ENCODE measurements at places on chromosomes 3 and 15.
A peak's percentile ranks its signal among the peaks of the same experiment; 100 is the strongest.

DNA sequence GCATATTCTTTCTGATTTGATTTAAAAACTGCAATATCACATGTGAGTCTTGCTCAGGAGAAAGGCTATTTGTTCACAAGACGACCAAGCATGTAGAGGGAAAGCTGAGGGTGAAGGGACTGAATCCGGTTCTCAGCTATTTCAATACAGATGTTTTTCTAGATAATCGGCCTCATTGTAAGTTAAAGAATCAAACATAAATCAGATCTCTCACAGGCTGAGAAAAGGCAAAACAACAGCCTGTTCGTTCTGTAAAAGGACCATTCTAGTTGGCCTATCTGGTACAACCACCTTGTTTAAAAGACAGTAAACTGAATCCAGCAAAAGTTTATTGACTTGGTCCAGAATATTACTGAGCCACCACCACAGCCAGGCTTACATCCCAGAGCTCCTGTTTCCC, 1045.7 kb upstream of the CFAP20DC start:
- no peak for DNase-seq

DNA sequence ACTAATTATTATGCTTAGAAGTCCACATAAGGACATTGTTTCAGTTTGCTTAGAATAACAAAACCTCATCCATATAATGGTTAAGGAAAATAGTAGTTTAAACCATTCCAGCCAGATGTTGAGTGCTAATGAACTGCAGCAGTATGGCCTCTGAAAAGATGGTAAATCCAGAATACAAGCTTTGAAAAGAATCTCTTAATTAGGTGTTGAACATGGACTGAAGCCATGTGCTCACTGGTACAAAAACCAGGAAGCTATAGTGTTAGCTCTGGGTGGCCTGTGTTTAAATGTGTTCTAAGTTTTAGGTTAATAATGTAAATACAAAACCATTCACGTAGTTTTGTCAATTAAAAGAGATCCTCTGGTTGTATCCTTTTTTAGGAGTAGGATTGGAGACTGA, 78.2 kb downstream of the GALK2 start:
- DNase-seq, result no peak

DNA sequence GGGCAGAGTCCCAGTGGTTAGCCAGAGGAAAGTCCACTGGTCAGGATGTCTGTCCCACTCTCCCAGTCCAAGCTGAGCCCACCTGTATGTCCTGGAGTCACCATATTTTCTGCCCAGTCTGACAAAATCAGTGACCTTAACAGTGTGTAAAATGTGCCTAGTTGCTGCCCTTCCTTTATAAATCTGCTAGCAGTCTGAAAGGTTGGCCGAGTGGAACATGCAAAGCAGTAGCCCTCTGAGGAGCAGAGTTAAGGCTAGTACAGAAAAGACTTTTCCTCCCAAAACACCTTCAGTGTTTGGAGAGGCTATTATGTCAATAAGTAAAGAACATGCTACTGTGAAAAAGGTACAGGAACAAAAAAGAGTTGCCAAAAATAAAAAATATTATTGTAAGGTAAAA, 15.3 kb downstream of the TTC21A start:
- DNase-seq, result no peak

DNA sequence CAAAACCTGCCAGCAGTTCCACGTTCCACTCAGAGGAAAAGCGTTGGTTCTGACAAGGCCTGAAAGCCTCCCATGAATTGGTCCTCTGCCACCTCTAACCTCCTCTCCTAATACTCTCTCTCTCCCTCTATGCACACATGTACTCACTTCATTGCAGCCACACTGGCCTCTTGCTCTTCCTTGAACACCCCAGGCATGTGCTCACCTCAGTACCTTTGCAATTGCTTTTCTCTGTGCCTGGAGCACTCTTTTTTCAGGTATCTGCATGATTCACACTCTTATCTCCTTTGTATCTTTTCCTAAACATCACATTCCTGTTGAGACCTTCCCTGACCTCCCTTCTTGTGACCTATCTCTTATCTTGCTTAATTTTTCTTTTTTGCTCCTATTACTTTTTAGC, 178.2 kb upstream of the FEZF2 start:
- no peak for DNase-seq

DNA sequence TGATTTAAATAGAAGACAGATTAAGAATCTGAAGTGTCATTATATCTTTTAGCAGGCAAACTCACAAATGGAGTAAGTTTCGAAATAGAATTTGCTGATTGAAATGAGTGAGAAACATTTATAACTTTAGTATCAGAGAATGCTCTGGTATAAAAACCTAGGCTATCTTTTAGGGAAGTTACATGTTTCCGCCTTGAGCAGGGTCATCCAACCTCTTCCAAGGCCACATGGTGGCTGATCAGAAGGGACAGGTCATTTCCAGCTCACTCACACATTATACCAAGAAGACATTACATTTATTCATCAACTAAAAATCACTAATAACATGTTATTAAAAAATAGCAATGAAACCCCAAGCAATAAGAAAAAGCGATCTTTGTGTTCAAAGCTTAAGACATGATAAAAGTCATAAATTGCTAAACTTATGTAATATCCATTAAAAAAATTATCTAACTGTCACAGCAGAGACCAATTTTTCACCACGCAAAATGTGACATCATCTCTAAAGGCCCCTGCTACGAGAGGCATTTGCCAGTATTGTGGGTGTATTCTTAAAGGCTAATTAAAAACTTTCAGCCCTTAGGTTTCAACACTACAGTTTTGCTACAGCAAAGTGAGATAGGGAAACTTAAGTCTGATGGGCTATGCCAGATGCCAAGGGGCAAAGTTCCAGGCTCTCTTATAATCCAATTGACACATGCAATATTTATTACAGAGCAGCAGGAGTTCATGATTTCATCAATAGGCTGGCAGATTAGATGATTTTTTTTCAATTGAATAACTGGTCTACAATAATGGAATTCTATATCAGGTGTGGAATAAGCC, 240.4 kb upstream of the TBL1XR1 start:
- DNase-seq, result no peak

GRCh38 chr3:171881251-171881650, 38.1 kb downstream of the TMEM212 start:
- no peak for DNase-seq

GRCh38 chr3:30996467-30996866, 102.0 kb upstream of the GADL1 start:
- DNase-seq, result no peak

DNA sequence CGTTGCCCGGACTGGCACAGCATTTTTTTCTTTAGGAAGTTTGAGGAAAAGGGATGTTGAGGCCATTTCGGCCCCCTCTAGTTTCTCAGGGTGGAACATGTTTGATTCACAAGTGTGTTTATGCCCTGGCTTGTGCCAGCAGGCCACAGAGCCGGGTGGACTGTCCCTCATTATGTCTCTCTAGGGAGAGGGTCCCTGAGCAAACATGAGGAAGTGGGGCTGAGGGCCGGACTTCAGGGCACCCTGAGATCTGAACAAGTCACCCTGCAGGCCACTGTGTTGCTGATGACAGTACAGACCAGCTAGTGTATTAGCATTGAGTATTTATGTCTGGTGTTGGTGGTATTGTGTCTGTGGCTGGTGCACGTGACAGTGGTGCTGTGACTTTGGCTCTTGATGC, 34.9 kb downstream of the RNU5B-1 start:
- DNase-seq, result no peak

DNA sequence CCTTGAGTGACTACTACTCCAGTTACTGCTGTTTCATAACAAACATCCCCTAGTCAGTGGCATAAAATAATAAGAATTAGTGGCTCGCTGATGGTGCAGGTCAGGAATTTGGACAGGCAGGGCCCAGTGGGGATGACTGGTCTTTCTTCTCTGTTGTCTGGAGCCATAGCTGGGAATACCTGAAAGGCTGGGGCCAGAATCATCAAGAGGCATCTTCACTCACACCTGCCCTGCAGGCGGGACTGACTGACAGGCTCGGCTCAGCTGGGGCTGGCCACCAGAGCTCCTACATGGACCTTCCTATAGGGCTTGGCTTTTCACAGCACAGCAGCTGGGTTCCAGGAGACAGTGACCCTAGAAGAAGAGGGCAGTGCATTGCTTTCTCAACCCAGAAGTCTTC, 148.8 kb upstream of the ATP10A start:
- DNase-seq, result no peak

- DNase-seq, result no peak
Observed at GRCh38 chr15:75696854-75697259, 15.8 kb downstream of the CSPG4 start.

GRCh38 chr3:148173851-148174250, 523.9 kb upstream of the AGTR1 start:
- peak; percentile 59 for DNase-seq

DNA sequence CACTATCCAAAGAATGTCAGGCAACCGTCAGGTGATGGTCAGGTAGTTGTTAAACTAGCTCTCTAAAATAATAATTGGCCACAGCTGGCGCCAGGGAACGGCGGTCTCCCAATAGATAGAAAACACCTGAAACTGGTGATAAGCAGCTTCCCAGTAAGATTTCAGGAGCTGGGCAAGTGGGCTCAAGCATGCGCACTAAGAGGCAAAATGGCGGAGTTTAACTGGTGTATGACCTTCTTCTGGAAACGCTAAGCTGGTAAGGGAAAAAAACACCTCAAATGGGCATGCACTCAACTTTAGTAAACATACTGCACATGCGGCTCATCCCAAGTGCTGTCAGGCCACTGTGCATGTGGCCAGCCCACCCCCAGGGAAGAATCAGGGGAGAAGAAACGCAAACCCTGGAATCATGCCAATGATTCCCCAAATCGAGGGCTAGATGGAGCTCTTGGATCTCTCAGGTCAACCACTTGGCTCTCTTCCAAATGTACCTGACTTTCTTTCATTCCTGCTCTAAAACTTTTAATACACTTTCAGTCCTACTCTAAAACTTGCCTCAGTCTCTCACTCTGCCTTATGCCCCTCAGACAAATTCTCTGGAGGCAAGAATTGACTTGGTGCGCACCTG, 195.0 kb downstream of the ZNF621 start:
- peak; percentile 36 for DNase-seq

DNA sequence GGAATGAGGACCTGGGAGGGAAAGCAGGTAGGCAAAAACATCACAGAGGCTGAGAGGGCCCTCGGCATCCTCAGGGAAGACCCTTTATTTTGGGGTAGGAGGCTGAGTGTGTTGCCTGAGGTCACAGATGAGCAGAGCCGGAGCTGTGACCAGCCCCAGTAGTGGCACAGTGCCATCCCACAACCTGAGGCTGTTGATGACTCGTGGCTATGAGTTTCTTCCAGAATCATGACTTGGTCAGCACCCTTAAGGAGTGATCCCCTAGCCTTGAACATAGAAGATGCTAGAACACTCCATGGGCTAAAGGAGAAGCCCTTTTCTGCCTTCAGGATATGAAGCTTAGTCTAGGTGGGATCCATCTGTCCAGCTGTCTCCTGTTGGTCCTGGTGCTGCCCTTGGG, 19.5 kb upstream of the CXCR6 start:
- peak; percentile 12 for DNase-seq

DNA sequence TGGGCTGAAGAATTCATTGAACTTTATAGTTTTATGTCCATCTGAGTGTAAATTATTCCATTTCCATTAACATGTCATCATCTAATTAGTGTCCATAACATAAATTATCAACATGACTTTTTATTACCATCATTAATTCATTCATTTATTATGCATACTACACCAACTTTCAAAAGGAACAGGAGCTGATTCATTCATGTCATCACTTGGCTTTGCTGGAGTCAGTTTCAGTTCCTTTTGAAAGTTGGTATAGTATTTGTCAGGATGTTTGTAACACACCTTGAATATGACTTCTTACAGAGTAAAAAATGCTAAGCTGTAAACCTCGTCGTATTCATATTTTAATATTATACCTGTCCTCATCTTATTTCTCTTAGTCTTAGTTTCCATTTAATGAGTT, 298.0 kb upstream of the RBMS3 start:
- no peak for DNase-seq

DNA sequence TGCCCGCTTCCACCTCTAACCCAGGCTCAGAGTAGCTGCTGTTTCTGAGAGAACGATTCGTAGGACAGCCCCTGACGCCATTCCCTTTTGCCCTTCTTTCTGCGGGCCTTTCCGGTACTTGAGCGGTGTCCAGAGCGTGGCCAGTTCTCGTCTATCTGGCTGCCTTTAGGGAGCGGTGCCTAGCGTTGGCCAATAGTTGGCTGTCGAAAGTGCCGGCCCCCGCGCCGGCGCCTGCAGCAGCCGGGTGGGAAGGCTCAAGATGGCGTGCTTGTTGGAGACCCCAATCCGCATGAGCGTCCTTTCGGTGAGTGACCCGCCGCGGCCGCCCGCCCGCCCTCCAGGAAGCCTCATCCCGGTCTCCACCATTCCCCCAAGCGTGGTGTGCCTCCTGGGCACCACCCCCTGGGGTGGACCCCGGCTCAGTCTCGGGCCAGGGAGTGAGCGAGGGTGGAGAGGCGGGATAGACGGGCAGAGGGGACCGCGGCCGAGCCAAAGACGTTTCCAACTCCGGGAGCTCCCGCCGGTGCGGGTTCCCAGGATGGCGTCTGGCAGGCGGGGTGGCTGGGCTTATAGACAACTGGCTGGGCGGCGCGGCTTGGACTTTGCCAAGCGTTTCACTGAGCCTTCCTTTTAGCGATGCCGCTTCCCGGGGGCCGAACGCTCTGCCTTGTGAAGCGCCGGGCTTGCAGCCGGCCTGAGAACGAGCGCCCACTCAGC, at the start of gene ARMC8:
Gene ARMC8 (plus strand): TSS at position 6 of the 717 bp plus-strand sequence. CDS start 254 bp downstream, at position 260.
- DNase-seq, result peak; percentile 60

GRCh38 chr3:46915297-46915822, 37.8 kb downstream of the PTH1R start:
- DNase-seq, result no peak

DNA sequence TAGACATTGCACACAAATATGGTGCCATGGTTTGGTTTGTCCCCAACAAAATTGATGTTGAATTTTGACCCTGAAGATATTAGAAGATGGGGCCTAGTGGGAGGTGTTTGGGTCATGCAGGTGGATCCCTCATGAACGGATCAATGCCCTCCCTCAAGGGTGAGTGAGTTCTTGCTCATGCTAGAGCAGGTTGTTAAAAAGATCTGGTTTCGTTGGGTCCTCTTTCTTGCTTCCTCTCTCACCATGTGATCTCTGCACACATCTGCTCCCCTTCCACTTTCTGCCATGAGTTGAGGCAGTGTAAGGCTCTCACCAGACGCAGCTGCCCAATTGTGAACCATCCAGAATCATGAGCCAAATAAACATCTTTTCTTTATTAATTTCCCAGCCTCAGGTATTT, 87.8 kb upstream of the MDFIC2 start:
- no peak for DNase-seq

GRCh38 chr15:51621155-51621765, 1.3 kb downstream of the DMXL2 start:
- no peak for DNase-seq

- DNase-seq, result no peak
Observed at GRCh38 chr15:35062738-35063099, 22.4 kb downstream of the NANOGP8 start.
